ENCODE measurements at places on chromosomes 5 and 9.

GRCh38 chr5:132303589-132303988 lies 9.4 kb downstream of the SLC22A4 start:
- no peak for DNase-seq

GRCh38 chr5:155794795-155795194 lies 532.2 kb upstream of the SGCD start:
- DNase-seq, result no peak

DNA sequence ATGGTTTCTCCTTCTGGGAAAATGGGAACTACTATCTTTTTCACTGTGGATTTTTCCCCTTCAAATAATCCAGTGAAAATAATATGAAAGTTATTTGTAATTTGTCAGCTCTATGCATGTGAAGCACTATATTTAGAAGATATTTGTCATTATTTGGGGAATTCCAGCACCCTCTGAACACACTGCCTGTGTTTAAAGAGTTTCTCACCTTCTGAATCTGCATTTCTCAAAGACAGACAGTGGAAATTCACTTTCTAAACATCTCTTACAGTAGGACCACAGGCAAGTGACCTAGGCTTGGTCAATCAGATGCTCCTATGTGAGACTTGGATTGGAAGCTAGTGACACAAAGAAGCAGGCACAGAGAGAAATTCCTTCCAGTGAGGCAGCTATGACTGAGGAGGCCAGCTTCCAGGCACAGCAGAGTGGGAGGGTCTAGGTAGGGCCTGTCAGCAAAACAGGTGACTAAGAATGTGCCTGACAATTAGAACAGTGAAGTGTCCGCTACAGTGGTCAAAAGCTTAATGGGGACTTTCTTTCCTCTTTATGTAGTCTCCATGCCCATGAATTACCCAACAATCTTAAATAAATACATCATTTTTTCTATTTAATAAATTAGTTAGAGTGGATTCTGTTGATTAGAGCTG lies 167.2 kb downstream of the HMHB1 start:
- peak; percentile 12 for DNase-seq

DNA sequence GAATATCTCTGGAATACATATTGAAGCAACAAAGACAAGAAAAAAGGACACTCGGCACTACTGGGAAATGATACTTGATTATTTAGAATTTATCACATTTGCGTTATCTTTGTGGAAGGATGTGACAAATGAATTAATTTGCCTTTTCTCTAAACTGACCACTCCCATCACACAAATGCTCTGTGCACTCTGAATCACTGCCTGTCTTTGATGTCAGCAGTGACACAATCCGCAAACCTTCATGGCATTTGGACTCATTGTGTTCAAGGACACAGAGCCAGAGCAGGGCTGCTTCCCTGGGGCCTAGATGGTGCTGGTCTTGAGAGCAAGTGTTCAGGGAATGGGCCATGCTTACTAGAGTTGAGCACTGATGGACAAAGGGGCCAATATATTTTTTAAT lies 4.9 kb upstream of the KIF4B start:
- no peak for DNase-seq

DNA sequence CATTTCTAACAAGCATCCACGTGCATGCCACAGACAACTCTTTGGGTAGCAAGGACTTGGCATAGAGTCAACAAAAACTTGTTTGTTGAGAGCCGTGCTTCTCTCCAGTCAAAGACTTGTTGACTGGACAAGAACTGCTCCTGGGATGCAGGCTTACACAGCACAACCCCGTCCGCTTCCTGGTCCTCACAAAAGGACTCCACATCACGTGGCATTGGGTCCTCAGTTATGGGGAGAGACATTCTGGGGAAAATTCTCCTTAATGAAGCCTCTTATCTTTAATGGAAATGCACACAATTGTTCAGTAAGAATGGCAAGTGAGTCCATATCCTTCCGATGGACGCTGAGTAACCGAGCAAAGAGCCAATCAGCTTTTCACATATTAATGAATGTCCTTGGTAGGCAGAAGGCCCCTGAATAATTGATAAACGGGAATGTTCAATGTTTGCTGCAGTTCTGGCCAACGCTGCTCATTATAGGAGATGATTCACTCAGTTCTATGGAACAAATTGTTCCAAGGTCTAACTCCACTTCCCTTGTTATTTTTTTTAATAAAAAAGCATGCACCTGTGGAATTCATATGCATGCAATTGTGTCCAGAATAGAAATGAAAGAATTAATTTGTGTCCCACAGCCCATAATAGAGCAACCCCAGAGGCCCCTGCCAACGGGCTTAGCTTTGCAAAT lies 97.0 kb upstream of the ZNF366 start:
- DNase-seq, result no peak

GRCh38 chr9:107425101-107426025 lies 64.2 kb downstream of the KLF4 start:
- DNase-seq, result peak; percentile 86

GRCh38 chr5:34611464-34612415 lies 44.4 kb upstream of the RAI14 start:
- no peak for DNase-seq

GRCh38 chr5:74105126-74105780 lies 479.3 kb downstream of the ARHGEF28 start:
- DNase-seq, result no peak

DNA sequence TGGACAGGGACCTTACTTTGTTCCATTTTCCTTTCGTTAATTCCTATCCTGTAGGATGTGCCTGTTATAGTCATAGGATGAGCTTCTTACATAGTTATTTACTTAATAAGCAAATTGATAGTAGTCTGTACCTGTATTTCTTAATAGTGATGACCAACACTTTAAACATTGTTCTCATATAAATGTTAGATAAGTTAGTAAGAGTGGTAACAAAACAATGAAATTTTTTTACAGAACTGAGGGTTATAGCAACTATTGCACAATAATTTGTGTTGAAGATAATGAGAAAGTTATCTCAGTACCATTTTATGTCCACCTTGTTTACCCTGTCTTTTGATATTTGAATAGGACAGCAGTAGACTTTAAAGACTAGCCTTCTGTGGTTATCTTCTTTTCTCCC lies 162.9 kb upstream of the ELL2 start:
- no peak for DNase-seq

DNA sequence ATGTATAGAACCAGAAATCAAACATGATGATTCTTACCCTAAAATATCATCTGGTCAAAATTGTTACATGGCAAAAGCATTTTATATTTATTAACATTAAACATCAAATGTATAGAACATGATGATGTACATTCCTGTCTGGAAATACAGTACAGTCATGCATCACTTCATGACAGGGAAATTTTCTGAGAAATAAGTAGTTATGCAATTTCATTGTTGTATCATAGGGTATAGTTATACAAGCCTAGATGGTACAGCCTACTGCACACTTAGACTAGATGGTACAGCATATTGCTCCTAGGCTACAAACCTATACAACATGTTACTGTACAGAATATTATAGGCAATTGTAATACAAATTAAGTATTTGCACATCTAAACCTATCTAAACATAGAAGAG lies 64.6 kb upstream of the VCAN start:
- DNase-seq, result no peak

DNA sequence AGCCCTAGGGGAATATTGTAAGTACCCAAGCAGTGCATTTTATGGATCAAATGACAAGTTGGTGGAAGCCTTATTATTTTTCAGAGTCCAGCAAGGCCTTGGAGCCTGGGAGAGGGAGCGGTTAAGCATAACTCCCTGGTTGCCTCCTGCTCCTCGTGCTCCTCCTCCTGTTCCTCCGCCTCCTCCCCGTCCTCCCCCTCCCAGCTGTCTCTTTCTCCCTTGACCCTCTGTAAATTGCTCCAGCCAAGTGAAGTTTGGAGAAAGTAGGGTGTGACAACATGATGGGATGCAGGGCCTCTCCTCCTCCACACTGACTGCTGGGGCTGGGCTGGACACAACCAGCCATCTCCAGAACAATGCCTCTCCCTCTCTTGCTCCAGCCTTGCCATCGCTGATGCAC lies 586.9 kb downstream of the CCDC171 start:
- no peak for DNase-seq

DNA sequence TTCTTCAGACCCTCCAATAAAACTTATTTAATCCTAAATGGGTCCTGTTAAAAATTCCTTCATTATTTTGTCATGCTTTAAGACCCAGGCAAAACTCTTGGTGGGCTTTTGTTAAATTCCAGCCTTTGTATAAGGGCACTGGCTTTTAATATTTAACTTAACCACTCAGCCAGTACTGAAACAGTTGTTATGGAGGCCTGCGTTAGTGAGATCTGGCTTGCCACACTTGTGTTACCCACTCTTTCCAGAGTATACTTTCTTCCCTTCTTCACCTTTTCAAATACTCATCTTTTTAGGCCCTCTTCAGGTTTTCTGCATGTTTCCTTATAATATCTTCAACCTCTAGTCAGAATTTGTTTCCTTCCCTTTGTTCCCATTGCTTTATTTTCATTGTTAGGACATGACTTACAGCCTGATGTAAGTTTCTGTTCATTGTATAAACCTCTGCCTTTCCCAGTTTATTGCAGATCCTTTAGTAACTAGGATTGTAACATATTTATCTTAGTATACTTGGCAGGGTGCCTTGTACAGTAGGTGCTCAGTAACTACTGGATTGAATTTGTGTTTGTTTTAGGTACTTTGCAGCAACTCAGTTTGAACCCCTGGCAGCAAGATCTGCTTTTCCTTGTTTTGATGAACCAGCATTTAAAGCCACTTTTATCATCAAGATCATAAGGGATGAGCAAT lies 48.8 kb downstream of the LNPEP start:
- DNase-seq, result no peak

DNA sequence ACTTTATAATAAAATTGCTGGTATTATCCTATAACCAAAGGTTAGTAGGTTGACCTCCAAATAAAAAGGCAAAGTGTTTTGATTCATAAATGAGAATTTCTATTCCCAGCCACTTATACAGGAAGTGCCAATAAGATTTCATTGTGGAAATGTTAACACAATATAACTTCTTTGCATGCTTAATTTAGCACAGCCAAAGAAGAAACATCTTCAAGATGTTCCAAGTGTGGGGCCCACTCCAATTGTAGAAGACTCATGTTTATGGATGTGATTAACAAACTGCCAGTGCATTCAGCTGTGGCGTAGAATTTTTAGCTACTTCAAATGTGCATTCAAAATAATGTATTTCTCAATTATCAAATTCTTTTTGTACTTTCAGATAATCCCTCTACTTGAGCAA lies 402.3 kb downstream of the DEPDC1B start:
- DNase-seq, result no peak

- no peak for DNase-seq
Observed at GRCh38 chr9:130284249-130284625, 18.7 kb downstream of the HMCN2 start.

- DNase-seq, result no peak
Observed at GRCh38 chr9:92617951-92618510, 51.9 kb downstream of the IPPK start.

DNA sequence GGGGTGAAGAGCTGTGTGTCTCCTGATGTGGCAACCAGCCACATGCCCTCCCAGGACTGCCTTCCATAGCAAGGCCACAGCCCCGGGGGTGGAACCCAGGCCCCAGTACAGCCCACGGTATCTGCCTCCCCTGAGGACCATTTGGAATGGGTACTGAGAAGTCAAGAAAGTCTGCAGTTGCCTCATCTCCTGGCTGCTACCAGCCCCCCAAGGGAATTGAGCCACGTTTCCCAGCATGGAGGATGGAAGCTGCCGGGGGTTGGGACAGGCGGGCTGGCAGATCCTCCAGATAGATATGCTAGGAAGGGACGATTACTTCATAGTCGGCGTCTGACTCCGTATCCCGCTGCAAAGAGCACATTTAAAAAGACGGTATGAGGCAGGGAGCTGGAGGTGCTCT lies 5.5 kb upstream of the DMRT2 start:
- no peak for DNase-seq

GRCh38 chr9:113623851-113624485 lies 160.4 kb downstream of the RGS3 start:
- DNase-seq, result no peak

- no peak for DNase-seq
Observed at GRCh38 chr9:111744363-111744762, 50.4 kb downstream of the SHOC1 start.

DNA sequence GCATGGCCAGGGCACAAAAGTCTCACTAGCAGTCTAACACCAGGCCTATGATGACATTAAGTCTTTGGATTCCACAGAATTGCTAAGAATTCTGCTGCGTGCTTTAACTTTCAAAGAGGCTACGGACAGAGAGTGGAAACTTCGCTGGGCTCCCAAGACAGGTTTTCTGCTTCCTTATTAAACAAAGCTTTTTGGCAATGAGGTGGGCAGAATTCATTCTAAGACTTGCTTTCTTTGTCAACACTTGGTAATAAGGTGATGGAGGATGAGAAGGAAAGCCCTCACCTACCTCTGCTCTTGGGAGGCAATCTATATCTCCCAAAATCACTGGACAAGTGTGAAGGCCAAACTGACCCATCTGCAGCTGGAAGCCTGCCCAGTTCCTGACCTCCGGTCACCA lies 231.9 kb downstream of the ATPSCKMT start:
- DNase-seq, result no peak

DNA sequence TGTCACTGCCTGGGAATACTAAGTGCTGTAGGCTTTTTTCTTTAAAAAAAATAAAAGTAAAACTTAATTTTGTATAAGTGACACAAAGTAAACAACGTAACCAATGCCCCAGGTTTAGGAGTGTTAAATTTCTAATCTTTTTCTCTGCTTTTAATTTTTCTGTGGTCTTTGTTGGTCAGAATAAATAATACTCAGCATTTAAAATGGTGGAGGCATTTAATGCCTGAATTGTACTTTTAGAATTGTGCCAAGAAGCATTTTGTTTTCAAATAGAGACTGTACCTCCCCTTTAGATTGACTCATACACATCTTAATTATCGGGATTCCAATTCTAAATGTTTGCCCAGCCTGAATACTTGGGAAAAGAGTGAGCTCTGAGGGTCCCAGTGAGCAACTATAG lies 1.6 kb downstream of the DMXL1 start:
- DNase-seq, result no peak

DNA sequence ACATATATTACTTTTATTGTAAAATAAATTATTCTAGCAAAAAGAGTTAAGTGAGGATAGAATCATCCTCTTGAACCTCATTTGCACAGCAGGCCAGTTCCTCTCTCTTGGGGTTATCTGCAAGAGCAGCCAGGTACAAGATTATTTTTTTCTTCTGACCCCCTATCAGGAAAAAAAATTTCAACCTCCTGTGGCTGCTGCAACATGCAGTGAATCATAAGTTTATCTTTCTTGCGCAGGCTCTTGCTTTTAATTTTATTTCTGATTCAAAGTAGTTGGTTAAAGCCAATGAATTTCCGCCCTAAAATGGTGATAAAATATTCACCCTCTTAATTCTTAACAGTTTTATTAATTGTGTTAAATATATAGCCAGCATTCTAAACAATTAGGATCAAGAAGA lies 69.7 kb upstream of the PPP3R2 start:
- DNase-seq, result no peak

DNA sequence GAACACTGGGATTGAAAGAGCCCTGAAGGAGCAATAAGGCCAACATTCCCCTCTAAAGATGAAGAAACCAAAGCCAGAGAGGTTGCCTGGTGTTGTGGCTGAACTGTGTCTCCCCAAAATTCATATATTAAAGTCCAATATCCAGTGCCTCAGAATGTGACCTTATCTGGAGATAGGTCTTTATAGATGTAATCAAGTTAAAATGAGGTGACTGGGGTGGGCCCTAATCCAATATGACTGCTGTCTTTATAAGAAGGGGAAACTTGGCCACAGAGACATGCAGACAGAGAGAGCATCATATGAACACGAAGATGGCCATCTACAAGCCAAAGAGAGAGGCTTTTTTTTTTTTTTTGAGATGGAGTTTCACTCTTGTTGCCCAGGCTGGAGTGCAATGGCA lies 66.9 kb upstream of the PLPP1 start:
- no peak for DNase-seq
